Effector memory CD4-positive, alpha-beta T cell (primary cell): ENCODE measurements at places on chromosomes 7 and 10.

- no peak overlapping the region for H3K4me3 ChIP-seq
- no peak for DNase-seq
- no peaks in the 10 kb centered on the region for H3K4me1 ChIP-seq
- H3K27me3 ChIP-seq = no peaks in the 10 kb centered on the region
These were observed 247.7 kb downstream of the TFEC start for GRCh38 chr7:115782696-115783490.

- no peak overlapping the region for H3K27ac ChIP-seq
- H3K4me3 ChIP-seq = no peak overlapping the region
- DNase-seq = no peak
- H3K36me3 ChIP-seq = no peaks in the 10 kb centered on the region
These were observed 35.4 kb upstream of the PODXL start for GRCh38 chr7:131591687-131592319.

DNA sequence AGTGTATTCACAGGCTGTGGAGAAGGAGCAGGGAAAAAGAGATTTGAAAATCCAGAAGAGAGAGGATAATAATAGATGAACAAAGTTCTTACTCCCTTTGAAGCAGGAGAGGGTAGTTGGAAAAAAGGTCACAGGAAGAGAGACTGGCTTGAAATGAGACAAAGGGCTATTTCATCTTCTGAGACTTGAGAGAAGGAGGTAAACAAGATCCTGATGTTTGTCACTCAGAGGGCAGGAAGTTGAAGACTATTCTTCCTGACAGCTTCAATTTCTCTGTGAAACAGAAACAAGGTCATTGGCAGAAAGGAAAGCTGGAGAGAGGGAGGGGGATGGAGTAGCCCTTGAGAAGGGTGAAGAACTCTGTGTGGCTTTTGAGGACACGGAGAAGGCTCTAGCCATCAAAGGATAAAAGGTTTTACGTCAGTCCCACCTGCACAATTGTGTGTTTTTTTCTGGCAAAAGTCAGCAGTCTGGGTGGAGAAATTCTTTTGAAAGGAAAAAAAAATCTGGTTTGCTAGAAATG is 216.1 kb upstream of the STEAP4 start:
- H3K4me3 ChIP-seq = no peak overlapping the region
- no peaks in the 10 kb centered on the region for H3K27me3 ChIP-seq
- no peak overlapping the region for H3K27ac ChIP-seq
- DNase-seq = no peak

DNA sequence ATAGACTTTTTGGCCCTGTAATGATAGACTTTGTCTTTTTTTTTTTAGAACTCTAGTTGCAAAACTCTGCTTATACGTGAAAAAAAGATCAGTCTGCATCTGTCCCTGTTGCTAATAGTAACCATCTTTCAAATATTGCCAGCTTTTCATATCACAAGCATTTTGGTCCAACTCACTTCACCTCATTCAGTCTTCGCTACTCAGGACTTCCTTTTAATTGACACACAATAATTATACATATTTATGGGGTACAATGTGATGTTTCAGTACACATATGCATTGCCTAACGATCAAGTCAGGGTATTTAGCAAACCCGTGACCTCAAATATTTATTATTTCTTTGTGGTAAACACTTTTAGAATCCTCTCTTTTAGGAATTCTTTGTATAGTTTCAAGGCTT is 867.0 kb upstream of the C7orf33 start:
- H3K4me3 ChIP-seq = no peak overlapping the region
- no peak overlapping the region for H3K27ac ChIP-seq
- H3K4me1 ChIP-seq = no peaks in the 10 kb centered on the region

- no peaks in the 10 kb centered on the region for H3K27me3 ChIP-seq
- no peak for DNase-seq
- H3K27ac ChIP-seq = no peak overlapping the region
These were observed 20.0 kb downstream of the TCF7L2 start for GRCh38 chr10:112970021-112970420.

- DNase-seq = no peak
- no peaks in the 10 kb centered on the region for H3K27me3 ChIP-seq
- no peak overlapping the region for H3K27ac ChIP-seq
- H3K36me3 ChIP-seq = peaks cover 19% of the 10 kb centered on the region
These were observed 69.7 kb downstream of the VCL start for GRCh38 chr10:74067373-74068352.

DNA sequence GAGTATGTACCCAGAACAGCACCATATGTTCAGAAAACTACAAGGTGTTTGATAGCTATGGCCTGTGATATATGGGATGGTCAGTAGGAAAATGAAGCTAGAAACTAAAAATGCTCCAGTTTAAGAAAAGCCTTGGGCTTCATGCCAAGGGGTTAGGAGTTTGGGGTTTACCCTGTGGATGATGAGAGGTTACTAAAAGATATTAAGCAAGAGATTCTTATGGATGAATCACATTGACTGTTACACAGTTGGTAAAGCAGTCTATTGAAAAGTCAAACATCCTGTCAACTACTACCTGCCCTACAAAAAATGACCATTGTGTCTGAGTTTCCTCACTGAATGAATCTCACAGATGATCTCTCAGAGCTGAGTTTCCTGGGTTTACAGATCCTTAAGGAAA is 166.2 kb upstream of the INHBA start:
- H3K36me3 ChIP-seq = no peaks in the 10 kb centered on the region
- H3K27me3 ChIP-seq = no peaks in the 10 kb centered on the region
- H3K4me3 ChIP-seq = no peak overlapping the region

DNA sequence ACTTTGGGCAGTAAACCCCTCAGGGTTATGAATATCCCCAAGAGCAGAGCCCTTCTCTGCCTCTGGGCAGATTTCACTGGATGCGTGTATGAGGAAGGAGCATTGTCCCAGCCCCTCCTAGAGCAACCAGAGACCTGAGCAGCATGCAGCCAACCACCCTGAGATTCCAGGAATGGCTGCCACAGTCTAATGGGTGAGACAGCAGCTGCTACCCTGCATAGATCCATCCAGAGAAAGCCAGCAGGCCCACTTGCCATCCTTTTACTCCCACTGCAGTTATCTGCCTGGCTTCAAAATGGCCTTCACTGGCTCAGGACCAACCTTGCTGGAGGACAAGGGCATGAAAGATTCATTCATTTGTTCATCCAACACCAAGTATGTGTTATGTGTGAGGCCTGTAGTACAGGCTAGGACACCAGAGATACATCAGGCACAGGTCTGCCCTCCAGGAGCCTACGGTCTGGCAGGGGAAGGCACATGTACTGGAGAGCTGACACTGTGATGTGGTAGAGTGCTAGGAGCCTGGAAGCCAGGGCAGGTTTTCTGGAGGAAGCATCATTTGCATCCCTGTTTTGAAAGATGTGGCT is 26.2 kb upstream of the C10orf105 start:
- H3K27me3 ChIP-seq = no peaks in the 10 kb centered on the region
- peaks cover 12% of the 10 kb centered on the region for H3K36me3 ChIP-seq
- DNase-seq = no peak
- H3K4me3 ChIP-seq = peak overlapping the region; percentile 24
- H3K4me1 ChIP-seq = peaks cover 99% of the 10 kb centered on the region

- no peak within 1 kb of the TSS for H3K4me3 ChIP-seq
- no peak for DNase-seq
- H3K4me1 ChIP-seq = no peaks in the 10 kb centered on the region
These were observed at the start of gene CREB5 for GRCh38 chr7:28411876-28412662. TSS of gene CREB5 (plus strand) at chr7:28412518. CDS start at chr7:28412915, 397 bp downstream.

DNA sequence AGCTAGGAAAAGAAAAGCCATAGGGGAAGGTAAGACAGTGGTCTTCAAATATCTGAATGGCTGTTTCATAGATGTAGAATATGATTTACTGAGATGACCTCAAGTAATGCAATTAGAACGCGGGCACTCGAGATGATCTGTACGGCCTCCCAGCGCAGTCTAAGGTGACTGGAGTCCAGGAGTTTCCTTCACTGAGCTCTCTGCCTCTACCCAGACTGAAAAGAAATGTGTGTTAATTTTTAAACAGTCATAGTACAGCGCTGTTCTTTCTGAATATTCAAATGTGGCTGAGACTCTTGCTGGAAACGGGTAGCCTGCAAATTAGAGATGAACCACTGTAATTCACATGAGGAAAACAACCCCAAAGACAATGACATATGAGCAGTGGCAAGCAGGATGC is 562.4 kb upstream of the AUTS2 start:
- no peak overlapping the region for H3K4me3 ChIP-seq
- no peak overlapping the region for H3K27ac ChIP-seq
- H3K36me3 ChIP-seq = no peaks in the 10 kb centered on the region
- H3K27me3 ChIP-seq = no peaks in the 10 kb centered on the region

DNA sequence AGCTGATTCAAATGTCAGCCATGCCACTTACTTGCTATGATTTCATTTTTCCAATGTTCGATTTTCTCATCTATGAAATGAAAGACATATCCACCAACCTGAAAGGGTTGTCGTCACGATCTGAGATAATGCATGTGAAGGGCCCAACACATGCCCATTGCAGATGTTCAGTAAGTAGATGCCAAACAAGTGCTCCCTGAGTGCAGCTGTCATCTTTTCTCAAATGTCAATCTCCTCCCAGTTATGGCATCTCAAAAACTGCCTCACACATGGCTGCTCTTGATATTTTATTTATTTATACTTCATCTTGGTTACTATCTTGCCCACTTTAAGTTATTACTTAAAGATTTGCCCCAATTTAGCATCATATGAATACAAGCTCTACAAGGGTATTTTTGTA is 16.8 kb downstream of the CPEB3 start:
- H3K36me3 ChIP-seq = no peaks in the 10 kb centered on the region
- DNase-seq = no peak
- H3K4me1 ChIP-seq = no peaks in the 10 kb centered on the region
- no peak overlapping the region for H3K4me3 ChIP-seq
- no peaks in the 10 kb centered on the region for H3K27me3 ChIP-seq
- H3K27ac ChIP-seq = no peak overlapping the region

GRCh38 chr7:38127216-38128207 is 50.5 kb upstream of the STARD3NL start:
- no peaks in the 10 kb centered on the region for H3K36me3 ChIP-seq
- no peaks in the 10 kb centered on the region for H3K4me1 ChIP-seq
- no peaks in the 10 kb centered on the region for H3K27me3 ChIP-seq
- H3K4me3 ChIP-seq = no peak overlapping the region
- DNase-seq = no peak

- no peak overlapping the region for H3K27ac ChIP-seq
- no peak overlapping the region for H3K4me3 ChIP-seq
- H3K4me1 ChIP-seq = no peaks in the 10 kb centered on the region
These were observed 146.1 kb downstream of the CCDC71L start for GRCh38 chr7:106514881-106515280.

- no peak for DNase-seq
- H3K36me3 ChIP-seq = no peaks in the 10 kb centered on the region
- H3K27ac ChIP-seq = no peak overlapping the region
- no peaks in the 10 kb centered on the region for H3K27me3 ChIP-seq
- no peaks in the 10 kb centered on the region for H3K4me1 ChIP-seq
These were observed 376.9 kb downstream of the PHTF2 start for GRCh38 chr7:78175330-78176100.

DNA sequence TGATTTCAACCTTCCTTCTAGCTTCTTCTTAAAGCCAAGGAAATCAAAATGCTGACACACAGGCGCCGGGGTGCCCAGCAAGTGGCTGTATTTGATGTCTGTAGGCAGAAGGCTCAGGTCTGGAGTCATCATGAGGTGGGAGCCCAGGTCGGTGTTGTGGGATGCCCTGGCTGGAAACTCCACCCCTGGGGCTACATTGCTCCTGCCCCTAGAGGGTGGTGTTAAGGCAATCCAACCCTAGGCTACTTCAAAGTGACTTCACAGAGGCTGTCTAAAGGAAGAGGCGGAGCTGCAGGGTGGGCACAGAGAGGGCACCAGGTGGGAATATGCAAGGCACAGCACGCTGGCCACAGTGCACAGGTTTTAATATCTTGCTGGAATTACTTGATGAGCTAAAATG is 200.9 kb downstream of the ADAM12 start:
- DNase-seq = no peak
- H3K36me3 ChIP-seq = no peaks in the 10 kb centered on the region
- H3K27ac ChIP-seq = no peak overlapping the region
- no peaks in the 10 kb centered on the region for H3K4me1 ChIP-seq

DNA sequence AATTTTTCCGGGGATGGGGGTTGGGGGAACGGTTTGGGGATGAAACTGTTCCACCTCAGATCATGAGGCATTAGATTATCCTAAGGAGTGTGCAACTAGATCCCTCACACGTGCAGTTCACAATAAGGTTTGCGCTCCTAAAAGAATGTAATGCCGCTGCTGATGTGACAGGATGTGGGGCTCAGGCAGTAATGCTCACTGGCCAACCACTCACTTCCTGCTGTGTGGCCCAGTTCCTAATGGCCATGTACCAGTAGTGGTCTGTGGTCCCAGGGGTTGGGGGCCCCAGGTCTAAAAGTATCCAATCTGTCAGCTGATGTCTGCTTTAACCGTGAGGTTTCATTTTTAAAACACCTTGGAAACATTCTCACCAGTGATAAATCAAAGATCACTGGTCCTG is 2.2 kb downstream of the STN1 start:
- H3K36me3 ChIP-seq = no peaks in the 10 kb centered on the region
- DNase-seq = peak; percentile 24
- H3K4me1 ChIP-seq = peaks cover 41% of the 10 kb centered on the region

DNA sequence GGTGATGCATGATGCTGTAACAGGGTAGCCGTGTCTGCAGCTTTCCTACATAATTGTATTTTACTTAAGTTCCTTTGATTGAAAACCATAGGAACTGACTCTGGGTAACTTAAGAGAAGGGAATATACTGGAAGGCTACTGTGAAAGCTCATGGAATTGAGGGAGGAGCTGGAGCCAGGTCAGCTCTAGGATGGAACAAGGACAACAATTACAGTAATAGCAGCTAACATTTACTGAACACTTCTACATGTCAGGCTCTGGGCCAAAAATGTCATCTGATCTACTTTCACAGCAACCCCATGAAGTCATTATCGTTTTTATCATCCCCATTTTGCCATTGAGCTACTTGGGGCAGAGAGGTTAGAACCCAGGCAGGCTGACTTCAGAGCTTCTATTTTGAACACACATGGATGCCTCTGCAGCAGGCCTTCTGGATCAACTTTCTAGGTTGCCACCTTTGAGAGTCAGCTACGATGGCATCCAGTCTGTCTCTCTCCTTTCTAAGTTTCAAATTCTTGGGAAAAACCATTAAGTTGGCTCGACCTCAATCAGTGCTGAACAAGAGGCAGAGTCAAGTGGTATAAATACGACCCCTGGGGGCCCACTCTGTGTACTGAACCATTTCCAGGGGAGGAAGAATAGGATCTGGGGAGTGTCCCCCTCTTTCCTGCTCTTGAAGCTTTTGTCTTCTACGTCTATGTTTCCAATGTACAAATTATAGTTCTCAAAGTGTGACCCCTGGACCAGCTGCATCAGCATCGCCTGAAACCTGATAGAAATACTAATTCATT is 272.3 kb upstream of the PLPP4 start:
- no peaks in the 10 kb centered on the region for H3K36me3 ChIP-seq
- no peak overlapping the region for H3K27ac ChIP-seq
- no peak for DNase-seq
- no peaks in the 10 kb centered on the region for H3K4me1 ChIP-seq

GRCh38 chr10:125159932-125160855 is at the start of gene CTBP2:
TSS of gene CTBP2 (minus strand) at chr10:125160563.
- DNase-seq = no peak
- H3K4me1 ChIP-seq = peaks cover 11% of the 10 kb centered on the region
- H3K27ac ChIP-seq = no peak within 1 kb of the TSS
- no peaks in the 10 kb centered on the region for H3K36me3 ChIP-seq
- H3K4me3 ChIP-seq = peak within 1 kb of the TSS; percentile 50

- peaks cover 6% of the 10 kb centered on the region for H3K4me1 ChIP-seq
- no peaks in the 10 kb centered on the region for H3K36me3 ChIP-seq
- no peak for DNase-seq
- no peak overlapping the region for H3K4me3 ChIP-seq
- H3K27ac ChIP-seq = no peak overlapping the region
- no peaks in the 10 kb centered on the region for H3K27me3 ChIP-seq
These were observed 11.1 kb downstream of the H2BK1 start for GRCh38 chr7:151198945-151199848.
